ENCODE measurements at places on chromosomes 12 and 14.
A peak's percentile ranks its signal among the peaks of the same experiment; 100 is the strongest.

GRCh38 chr12:26831951-26832821 lies 808 bp downstream of the ITPR2 start:
- DNase-seq: peak; percentile 78

DNA sequence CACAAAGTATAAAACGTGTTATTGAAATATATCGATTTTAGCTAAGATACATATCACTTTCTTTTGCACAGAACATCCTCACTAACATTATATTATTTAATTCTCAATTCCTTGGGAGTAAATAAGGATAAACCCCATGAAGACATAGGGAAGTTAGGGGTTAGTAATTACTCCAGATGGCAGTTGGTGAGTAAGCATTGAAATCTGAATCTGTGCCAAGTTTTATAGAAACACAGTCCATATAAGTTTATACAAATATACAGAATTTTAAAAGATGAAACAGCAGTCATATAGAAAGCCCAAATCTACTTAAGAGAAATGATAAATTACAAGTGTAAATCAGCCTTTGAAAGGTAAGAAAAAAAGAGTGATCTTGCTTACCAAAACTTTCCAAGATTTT lies 200.4 kb upstream of the SYT10 start:
- no peak for DNase-seq

DNA sequence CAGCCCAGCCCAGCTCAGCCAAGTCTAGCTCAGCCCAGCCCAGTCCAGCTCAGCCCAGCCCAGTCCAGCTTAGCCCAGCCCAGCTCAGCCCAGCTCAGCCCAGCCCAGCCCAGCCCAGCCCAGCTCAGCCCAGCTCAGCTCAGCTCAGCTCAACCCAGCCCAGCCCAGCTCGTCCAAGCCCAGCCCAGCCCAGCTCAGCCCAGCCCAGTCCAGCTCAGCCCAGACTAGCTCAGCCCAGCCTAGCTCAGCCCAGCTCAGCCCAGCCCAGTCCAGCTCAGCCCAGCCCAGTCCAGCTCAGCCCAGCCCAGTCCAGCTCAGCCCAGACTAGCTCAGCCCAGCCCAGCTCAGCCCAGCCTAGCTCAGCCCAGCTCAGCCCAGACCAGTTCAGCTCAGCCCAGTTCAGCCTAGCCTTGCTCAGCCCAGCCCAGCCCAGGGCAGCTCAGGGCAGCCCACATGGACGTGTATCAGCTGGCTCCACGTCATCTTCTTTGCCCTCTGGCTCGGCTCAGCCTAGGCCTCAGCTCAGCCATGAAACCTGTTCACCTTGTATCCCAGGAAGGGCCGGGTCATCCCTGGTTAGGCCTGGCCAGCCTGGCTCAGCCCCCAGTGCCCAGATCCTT lies 185.6 kb downstream of the TMEM121 start:
- peak; percentile 14 for DNase-seq

GRCh38 chr14:91866061-91866460 lies 1.3 kb downstream of the TC2N start:
- no peak for DNase-seq

DNA sequence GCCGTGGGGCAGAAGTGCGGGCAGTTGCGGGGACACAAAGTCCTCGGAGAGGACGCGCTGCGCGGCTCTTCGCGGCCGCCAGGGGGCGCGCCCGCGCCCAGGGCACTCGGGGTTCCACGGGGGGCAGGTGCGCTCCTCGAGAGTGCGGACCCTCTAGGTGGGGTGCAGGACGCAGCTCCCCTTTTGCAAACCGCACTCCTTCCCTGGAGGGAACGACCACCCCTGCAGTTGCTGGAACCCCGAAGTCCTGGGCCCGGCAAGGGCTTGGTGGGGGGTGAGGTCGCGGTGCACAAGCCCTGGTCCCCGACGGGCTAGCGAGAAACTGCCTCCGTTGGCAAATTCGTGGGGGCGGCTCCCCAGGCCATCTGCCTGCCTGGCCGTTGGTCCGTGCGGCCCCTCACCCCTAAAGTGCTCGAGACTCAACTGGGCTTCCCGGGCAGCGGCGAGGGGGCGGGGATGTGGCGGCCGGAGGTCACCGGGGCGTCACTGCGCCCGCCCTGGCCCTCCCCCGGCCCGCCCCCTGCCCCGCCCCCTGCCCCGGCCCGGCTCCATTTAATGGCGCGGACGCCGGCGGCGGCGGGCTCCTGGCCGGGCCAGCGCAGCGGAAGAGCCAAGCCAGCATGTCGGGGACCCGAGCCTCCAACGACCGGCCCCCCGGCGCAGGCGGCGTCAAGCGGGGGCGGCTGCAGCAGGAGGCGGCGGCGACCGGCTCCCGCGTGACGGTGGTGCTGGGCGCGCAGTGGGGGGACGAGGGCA lies at the start of gene ADSS1:
ADSS1 (plus strand) TSS at position 579 of the 756 bp plus-strand sequence; CDS start at position 621, 42 bp downstream.
- DNase-seq: peak; percentile 95

DNA sequence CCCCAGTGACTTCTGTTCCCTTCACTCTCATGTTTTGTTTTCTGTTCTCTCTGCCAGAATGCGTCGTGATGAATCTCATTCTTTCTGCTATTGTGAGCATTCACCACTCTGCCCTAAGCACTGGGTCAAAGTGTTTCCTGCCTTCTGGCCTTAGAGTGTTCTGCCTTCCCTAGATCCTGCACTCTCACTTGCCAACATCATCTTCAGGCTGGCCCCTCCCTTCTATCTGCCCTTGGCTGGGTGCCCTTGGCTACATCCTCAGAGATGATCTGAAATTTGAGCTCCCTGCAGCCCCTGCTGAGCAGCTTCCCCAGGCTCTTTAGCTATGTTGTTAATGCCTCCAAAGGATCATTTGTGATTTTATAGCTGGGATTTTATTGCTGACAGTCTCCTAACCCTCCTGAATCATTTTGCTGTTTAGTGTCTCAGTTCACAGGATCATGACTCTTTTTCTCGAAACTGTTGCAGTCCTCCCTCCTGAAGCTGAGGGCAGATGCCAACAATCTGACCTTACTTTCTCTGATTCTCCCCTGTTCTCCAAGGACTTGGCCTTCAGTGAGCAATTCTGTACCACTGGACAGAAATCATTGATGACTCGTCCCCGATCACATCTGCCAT lies 4.5 kb downstream of the DHRS2 start:
- DNase-seq: no peak

Data from GM13976 (cell line).